CD4-positive, alpha-beta T cell treated with Interleukin-6 for 4 hours (primary cell): ENCODE measurements at places on chromosomes 7 and 10.

DNA sequence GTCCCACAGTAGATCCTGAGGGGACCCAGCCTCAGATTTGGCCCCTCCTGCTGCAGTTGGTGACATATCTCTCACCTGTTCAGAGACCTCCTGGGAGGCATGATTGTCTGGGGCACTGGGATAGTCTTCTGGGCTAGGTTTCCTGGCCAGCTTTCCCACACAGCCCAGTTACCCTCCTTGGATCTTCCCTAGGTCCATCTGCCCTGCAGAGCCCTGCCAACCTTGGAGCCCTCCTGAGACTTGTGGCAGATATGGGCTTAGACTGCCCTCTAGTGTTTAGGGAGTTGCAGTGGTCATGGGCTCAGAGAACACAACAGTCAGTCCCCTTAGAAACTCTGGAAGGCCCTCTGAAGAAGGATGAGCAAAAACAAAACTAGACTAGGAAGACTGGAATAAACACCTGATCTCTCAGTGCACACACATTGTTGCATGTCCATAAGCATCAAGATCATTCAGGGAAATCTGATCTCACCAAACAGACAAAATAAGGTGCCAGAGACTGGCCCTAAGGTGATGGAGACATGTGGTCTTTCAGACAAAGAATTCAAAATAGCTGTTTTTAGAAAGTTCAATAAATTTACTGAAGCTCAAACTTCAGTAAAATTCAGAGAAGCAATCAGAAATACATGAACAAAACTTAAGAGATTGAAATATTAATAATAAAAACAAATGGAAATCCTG lies 324.6 kb downstream of the ATRNL1 start:
- no peak for DNase-seq

DNA sequence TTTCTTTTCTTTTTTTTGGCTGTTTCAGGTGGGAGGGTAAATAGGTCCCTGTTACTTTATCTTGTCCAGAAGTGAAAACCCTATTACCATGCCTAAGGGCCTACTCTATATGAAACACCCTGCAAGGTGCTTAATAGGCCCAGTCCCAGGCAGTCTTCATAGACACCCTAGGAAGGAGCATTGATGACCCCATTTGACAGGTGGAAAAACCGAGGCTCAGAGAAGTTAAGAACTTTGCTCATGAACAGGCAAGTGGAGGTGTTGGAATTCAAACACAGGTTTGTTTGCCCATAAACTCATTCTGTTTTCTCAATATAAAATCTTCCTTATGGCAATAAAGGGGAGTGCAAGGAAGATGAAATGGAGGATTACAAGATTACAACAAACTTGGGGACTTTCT lies 115.8 kb downstream of the ARHGAP22 start:
- no peak for DNase-seq

DNA sequence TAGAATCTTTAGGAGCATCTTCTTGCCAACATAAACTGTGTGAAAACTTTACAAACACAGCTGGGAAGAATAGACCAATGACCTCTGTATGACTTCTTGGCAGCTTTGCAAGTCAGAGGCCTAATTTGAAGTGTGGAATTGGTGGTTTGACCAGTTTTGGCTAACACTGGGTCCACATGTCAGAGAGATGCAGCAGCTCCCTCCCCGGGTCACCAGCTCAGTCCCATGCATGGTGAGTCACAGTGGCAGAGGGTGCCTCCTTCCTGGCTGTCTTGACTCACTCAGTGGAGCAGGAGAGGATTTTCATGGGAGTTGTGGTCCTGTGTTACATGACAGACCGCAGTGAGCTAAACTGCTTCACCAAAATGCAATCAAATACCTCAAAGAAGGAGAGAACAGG lies 8.2 kb upstream of the STARD3NL start:
- no peak for DNase-seq

- DNase-seq = no peak
These were observed 41.8 kb downstream of the STK32C start for GRCh38 chr10:132265890-132266496.
